Dermis blood vessel endothelial cell (primary cell): ENCODE measurements at places on chromosomes 12 and 14. TPM values are rescaled to one million over a fixed set of nuclear protein-coding genes. Genes with fewer than 3 reads are reported as not detected.

POTEM gene
- total RNA-seq = not detected in 2 replicates

KLRK1 gene
- not detected in 2 replicates for total RNA-seq

KRT82 gene
- not detected in 2 replicates for total RNA-seq

RTL1 gene
- total RNA-seq = not detected in 2 replicates

LYZ gene
- not detected in 2 replicates for total RNA-seq

OR6C2 gene
- total RNA-seq = not detected in 2 replicates

FAR2 gene
- total RNA-seq = 43.7 and 61.9 TPM in 2 replicates

FAM181A gene
- total RNA-seq = not detected in 2 replicates

SERPINA10 gene
- total RNA-seq = not detected in 2 replicates

TEX52 gene
- not detected in 2 replicates for total RNA-seq

MIPOL1 gene
- 9.5 and 13.0 TPM in 2 replicates for total RNA-seq
